ENCODE measurements at places on chromosomes 1 and 21.
A peak's percentile ranks its signal among the peaks of the same experiment; 100 is the strongest.

DNA sequence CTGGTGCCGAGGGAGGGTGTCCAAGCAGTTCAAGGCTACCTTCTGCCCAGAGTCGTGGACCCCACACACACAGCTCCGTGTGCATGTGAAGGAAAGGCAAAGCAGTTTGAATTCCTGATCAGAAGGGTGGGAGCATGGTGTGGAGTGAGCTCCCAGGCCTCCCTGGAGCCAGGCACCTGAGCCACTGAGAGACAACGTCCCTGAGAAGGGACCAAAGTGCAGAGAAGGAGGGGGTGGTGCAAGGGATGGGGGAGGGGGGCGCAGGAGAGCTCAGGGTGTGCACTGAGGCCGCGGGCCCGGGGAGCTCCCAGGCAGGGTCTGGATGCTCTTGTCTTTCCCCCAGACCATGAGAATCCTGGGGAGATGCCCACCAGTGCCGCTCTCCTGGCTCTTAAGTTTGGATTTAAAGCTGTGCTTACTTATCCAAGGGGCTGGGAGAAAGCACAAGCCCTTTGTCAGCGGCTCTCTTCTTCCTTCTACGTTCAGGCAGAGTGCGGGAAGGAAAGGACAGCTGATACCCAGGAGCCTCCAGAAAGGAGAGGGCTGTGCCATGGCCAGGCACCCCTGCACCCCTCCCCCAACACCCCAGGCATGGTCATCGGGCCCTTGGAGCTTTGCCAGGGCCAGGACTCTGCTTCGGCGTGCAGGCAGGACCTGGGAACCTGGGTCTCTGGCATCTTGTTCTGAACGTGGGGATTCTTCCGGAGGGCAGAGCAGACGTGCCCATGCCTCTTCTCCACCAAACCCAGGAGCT lies 24.1 kb downstream of the ACTA1 start:
- no peak for ATAC-seq

DNA sequence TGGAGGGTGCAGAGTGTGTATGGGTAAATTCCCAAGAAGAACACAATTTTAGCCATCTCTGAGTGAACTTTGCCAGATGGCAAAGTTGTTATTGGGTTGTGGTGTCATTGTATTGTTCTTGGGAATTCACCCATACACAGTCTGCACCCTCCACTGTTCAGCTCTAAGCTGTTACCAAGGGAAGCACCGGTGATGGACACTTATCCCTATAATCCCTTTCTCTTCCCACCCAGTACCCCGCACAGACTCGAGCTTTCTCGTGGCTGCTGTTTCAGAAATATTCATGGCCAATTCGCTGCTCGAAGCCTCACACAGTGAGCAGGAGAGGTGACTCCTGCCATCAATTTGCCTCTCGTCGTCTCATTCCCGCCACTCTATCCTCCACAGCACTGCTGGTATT lies 95.7 kb upstream of the PALMD start:
- ATAC-seq, result no peak

- no peak for ATAC-seq
These were observed 71.5 kb downstream of the MACF1 start for GRCh38 chr1:39275836-39276507.

DNA sequence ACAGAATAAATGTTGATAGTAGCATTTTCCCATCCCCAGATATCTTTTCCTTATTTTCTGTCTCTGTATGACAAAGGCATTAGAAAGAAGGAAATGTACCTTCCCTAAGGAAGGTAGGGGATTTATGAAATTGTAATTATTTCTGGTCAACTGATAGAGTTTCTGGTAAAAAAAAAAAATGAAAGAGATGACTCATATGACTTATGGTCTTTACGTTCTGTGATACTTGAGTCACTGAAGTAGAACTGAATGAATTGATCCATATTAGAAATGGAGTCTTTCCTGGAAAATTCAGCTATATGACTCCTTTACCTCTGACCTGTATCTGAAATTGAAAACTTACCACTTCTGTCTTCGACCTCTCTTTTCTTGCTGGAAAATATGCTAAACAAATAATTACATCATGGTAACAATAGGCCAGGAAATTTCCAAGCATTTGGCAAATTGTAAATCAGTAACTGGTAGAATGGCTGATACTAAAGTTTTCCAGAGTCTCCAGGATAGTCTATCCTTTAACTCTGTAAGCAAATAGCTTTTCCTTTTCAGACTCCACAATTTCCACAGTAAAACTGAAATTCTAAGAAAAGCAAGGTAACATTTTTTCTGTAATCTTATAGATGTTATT lies 364.3 kb upstream of the PTBP2 start:
- no peak for ATAC-seq

DNA sequence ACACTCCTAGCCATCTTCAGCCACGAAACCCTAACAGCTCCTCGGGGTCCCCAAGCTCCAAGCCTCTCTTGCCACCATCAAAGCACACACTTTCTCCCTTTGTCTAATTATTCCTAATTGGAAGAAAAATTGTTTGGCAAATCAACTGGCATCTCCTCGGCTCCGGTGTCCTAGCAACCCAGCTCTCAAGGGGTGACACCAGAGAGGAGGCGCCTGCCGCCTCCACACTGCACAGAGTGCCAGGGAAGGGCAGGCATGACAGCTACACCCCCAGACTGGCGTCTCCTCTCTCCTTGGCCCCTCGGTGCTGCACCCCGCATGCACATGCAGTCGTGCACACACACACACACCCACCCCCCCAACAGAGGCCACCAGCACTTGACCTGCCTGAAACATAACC lies 18.2 kb upstream of the GJB5 start:
- no peak for ATAC-seq

DNA sequence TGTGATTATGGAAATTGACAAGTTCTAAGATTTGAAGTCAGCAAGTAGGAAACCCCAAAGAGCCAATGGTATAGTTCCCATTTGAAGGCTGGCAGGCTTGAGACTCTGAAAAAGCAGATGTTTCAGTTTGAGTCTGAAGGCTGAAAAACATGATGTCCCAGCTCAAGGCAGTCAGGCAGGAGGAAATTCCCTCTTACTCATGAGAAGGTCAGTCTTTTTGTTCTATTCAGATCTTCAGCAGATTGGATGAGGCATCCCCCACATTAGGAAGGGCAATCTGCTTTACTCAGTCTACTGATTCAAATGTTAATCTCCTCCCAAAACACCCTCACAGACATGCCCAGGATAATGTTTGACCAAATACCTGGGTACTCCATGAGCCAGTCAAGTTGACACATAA lies 372.5 kb upstream of the ST6GALNAC5 start:
- no peak for ATAC-seq

GRCh38 chr1:219298571-219299148 lies 125.0 kb downstream of the LYPLAL1 start:
- ATAC-seq, result peak; percentile 84

DNA sequence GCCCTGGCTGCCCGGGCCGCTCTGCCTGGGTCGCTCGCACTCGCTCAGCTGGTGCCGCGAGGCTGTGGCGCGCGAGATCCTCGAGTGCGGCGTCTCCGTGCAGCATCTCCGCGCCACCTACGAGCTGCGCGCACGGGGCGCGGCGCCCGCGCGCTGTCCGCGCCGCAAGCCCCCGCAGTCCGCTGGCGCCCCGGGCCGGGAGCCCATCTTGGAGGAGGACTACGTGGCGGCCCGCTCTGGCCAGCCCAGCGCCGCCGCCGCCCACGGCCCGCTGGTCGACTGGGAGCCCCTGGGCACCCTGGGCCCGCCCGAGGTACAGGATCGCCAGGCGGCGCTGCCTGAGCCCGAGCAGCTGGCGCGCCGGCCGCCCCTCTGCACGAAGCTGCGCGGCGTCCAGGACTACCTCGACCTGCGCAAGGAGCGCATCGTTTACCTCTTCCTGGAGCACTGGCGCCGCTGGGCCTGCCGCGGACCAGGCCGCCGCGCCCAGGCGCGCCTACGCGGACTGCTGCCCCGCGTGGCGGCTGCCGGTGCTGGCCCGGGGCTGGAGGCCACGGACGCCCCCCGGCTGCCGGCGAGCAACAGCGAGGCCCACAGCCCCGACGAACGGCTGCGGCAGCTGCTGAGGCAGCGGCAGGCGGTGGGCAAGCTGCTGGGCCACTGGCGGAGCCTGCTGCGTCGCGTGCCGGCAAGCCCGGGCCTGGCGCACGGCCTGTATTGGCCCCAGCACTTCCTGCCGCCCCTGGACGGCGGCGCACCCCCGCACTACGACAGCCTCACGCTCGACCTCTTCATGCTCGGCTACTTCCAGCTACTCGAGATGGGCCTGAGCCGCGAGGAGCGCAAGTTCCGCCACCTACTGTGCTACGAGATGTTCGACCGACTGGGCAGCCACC lies 10.9 kb downstream of the TNFRSF25 start:
- no peak for ATAC-seq

- ATAC-seq, result no peak
These were observed 6.4 kb downstream of the PTAFR start for GRCh38 chr1:28170001-28170596.

GRCh38 chr1:114173680-114174079 lies 20.0 kb upstream of the SYT6 start:
- ATAC-seq, result no peak

DNA sequence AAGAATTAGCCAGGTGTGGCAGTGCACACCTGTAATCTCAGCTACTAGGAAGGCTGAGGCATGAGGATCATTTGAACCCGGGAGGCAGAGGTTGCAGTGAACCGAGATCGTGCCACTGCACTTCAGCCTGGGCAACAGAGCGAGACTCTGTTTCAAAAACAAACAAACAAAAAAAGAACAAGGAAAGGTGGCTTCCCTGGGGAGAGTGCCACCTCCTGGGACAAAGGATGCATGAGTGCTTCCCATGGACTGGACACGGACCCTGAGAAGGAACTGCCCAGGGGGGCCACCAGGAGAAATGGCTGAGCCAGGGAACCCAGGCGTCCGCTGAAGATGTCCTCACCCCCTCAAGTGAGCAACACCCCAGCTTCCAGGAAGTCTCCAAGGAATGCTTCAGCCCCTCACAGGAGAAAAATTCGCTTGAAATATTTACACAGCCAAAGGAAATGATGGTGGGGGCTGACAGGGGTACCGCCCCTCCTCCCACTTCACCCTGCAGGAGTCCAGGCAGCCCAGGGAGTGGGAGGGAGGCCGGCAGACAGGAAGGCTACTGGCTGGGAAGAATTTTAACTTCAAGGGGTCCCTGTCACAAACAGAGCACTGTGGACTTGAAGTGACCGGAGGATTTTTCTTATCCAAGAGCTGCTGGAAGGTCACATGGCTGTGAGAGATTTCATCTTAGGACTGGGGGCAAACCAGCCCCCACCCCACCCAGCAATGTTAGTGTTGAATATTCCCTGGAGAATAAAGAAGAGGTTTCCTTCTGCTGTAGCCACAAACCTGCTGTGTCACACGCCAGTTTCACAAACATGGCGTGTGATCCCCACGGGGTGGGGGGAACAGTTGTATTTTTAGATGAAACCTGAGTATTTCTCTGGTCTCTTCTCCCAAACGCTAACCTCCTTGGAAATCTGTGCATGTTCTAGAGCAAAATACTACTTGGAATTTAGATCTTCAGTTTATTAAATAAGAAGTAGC lies 90.8 kb upstream of the SLC25A33 start:
- peak; percentile 21 for ATAC-seq

DNA sequence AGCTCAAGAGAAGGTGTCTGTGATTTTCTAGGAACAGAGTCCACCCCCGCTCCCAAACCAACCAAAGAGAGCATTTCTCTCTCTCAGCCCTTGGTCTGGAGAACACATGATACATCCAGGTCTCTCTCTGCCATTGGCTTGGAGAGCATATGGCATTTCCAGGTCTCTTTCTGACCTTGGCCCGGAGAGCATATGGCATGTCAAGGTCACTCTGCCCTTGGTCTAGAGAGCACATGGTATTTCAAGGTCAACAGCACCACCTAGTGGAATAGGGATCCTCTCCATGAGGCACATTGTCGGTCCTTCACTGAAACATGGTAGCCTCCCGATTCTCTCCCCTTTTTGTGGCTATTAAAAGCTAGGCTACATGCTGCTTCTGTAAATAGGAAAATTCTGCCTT lies 437.7 kb upstream of the OLFM3 start:
- ATAC-seq, result peak; percentile 76

DNA sequence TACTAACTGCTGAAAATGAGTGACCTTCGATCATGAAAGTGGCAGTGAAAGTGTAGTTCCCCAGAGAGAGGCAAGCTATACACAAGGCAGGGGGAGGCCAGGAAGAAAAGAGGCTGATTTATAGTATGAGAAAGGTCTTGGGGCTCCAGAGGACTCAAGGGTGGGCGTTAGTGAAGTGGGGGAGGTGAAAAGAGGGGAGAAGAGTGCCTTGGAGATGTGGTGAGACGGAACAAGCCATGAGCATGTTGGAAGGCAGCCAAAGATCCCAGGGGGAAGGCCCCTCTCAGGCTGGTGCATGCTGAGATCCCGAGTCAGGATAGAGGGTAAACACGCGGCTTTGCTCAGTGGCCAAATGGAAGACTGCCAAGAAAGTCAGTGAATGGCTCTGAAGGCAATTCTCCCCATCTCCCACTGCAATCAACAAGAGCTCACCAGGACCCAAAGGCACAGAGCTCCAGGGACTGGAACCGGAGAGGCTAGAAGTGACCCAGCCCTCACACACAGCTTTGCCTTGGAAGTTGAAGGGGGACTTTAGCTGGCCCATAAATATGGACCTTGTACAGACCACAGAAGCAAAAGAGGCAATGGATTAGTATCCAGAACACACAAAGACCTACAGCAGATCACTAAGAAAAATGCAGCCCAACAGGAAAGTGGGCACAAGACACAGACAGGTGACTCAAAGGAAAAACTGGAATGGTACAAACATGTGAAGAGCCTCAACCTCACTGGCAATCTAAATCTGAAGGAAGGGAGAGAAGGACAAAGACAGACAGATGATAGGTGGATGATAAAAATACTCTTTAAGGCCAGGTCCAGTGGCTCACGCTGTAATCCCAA lies 49.6 kb downstream of the HSF2BP start:
- ATAC-seq, result peak; percentile 60

DNA sequence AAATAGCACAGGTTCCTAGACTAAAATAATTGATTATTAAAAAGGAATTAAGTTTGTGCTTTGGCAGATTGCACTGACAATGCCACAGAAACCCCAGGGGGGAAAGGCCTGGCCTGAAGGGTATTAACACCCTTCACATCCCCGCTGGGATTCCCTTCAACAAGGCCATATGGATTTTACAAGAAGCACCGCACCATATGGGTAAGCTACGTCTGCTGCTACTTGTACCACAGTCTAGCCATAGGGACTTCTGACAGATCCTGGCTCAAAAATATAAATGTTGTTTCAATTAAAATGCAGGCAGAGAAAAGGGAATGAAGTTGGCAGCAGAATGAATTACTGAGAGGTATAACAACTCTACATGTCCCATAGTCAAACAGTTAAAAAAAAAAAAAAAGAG lies 101.0 kb downstream of the DENND1B start:
- peak; percentile 88 for ATAC-seq

- ATAC-seq, result no peak
These were observed 388.5 kb upstream of the C1orf87 start for GRCh38 chr1:60461925-60462595.

DNA sequence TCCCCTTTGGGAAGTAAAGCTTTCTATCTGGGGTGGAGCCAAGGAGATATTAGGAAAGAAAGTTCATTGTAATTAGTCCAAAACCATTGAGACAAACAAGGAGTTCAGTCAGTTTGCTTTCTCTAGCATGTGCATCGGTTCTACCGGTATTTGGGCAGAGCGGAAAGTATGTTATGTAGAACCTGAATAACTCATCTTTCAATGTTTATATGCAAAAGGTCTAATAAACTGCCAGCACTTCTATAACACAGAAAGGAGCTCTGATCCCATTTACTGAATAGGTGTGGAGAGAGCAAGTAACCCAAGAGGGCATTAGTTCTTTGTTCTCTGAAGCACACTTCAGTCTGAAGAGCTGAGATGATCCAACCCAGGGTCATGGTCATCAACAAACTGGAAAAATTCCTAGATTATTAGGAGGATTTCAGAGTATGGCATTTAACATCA lies 3.5 kb downstream of the TGFB2 start:
- no peak for ATAC-seq

- ATAC-seq, result no peak
These were observed 146.7 kb upstream of the NFIA start for GRCh38 chr1:60935599-60936110.

GRCh38 chr1:170678027-170678600 lies 14.2 kb downstream of the PRRX1 start:
- peak; percentile 12 for ATAC-seq

Data from SK-N-SH treated with all-trans-retinoic acid at 6 μM for 48 hours (cell line).